Thoracic aorta (tissue), 2 donors: ENCODE measurements at places on chromosomes 6 and 20.
A peak's percentile ranks its signal among the peaks of the same experiment; 100 is the strongest.

GRCh38 chr6:30748851-30749540, 4.6 kb upstream of the IER3 start:
- H3K36me3 ChIP-seq, result no peaks in the 10 kb centered on the region
- no peak overlapping the region for H3K27ac ChIP-seq
- no peak overlapping the region for H3K4me3 ChIP-seq

DNA sequence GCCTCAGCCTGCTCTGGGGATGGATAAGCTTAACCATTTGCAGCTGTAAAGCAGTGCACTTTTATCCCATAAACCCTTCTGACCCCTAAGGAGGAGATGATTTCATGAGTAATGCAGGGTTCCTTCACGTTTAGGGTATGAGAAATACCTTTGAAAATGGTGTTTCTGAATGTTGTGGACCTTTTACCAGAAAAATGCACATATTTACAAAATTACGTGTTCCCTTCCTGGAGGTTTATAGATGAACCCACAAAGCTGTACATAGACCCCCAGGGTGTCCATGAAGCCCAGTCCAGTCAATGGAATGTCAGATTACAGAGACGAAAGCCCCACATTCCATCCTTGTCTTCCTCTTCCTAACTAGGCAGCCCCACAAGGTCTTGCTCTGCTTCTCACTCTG, 78.6 kb upstream of the INSM1 start:
- no peak overlapping the region for H3K27ac ChIP-seq
- no peak for DNase-seq
- H3K4me3 ChIP-seq, result no peak overlapping the region
- H3K4me1 ChIP-seq, result no peaks in the 10 kb centered on the region

DNA sequence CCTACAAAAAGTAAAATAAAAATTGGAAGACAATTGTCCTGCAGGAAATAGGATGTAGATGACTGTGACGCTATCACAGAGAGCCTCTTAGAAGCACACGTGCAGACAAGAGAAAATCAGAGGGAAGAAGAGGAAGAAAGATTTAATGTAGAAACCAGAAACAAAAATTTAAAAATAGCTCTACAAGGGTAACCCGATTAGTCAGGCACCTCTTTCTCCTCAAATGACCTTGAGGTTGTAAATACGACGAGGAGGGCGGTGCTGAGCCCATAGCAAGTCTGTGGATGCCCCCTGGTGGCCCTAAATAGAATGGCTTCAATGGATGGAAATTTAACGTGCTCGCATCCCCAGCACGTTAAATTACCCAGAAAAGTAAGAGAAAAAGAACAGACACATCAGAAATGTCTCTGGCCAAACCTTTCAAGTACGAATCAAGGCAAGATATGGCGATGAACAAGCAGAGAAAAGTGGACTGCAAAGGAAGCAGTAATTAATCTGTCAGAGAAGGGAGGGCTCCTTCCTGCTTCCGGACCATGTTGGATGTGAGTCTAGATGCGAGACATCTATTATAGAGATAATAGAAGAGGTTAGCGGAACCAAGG, 4.2 kb upstream of the PRPH2 start:
- H3K4me1 ChIP-seq, result peaks cover 5% of the 10 kb centered on the region
- no peaks in the 10 kb centered on the region for H3K36me3 ChIP-seq
- DNase-seq, result peak; percentile 68
- peak overlapping the region; percentile 75 for H3K4me3 ChIP-seq
- H3K27ac ChIP-seq, result peak overlapping the region; percentile 74

DNA sequence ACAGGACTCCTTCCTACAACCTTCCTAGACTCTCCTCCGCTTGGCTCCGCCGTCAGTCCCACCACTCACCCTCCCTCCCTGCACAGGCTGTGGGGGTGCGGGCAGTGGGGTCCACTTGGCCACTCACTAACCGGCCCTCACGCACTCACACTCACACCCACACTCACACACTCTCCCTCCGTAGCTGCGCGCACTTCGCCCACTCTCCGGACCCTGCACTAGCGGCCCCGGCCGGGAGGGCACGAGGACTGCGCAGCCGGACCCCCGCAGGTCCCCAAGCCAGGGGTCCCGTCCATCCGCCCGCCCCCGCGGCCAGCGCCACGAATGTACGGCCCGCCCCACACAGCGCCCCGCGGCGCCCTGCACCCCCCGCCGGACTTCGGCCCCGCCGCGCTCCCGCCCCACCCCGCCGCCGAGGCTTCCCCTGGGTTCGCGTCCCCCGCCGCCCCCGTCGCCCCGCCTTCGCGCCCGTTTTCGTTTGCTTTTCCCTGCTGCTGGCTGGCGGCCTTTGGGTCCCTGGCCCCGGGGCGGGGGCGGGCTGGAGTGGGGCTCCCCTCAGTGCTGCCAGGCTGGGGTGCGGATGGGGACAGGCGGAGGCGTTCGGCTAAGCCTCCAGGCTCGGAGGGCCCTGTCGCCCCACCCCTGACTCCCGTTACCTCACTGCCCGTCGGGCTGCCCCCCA, 23.0 kb upstream of the SLC22A7 start:
- H3K27me3 ChIP-seq, result no peaks in the 10 kb centered on the region
- DNase-seq, result no peak

GRCh38 chr6:4358414-4359107, 223.2 kb upstream of the ECI2 start:
- DNase-seq, result peak; percentile 96
- H3K4me1 ChIP-seq, result peaks cover 12% of the 10 kb centered on the region
- no peaks in the 10 kb centered on the region for H3K36me3 ChIP-seq
- H3K27me3 ChIP-seq, result no peaks in the 10 kb centered on the region
- H3K4me3 ChIP-seq, result peak overlapping the region; percentile 48

GRCh38 chr6:81751388-81752083, 945 bp downstream of the TENT5A start:
- H3K27me3 ChIP-seq, result no peaks in the 10 kb centered on the region
- H3K4me3 ChIP-seq, result peak overlapping the region; percentile 89
- DNase-seq, result no peak
- H3K36me3 ChIP-seq, result no peaks in the 10 kb centered on the region
- H3K4me1 ChIP-seq, result peaks cover 27% of the 10 kb centered on the region
- H3K27ac ChIP-seq, result peak overlapping the region; percentile 99

DNA sequence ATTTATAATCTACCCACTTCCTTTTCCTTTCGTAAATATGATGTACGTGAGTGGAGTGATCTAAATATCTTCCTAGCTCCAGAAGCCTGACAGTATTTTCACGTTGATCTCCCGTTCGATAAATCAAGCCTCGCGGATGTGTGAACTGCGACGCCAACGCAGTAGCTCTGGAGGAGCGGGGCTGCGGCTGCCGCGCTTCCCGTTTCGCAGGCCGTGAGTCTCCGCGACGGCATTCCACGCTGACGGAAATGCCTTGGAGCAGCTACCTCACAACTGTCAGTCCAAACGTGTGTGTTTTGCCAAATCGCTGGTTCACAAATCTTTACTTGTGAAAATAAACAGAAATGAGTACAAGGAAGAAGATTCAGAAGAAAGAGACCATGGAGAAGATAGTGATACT, 41.2 kb downstream of the BTBD3 start:
- DNase-seq, result no peak
- no peaks in the 10 kb centered on the region for H3K27me3 ChIP-seq
- H3K4me3 ChIP-seq, result peak overlapping the region; percentile 23

DNA sequence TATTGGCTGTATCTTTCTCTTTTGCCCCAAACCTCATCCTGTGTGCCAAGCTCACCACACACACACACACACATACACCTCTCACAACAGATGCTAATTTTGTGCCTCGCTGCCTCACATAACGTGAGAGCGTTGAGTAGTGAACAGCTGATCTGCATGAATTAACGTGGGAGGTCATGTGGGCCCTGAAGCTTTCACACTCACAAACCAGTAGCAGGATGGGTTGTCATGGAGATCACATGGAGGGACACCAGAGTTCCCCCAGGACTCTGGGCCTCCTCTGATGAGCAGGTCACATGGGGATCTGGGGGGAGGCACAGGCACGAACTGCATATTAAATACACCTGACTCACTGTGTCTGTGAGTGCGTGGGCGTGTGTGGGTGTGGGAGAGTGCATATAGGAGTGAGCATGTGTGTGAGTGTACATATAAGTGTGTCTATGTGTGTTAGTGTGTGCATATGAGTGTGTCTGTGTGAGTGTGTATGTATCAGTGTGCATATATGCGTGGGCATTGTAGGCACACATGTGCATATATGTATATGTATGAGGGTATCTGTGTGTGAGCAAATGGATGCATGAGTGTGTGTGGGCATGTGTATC, 62.7 kb upstream of the SULF2 start:
- no peak overlapping the region for H3K27ac ChIP-seq
- no peaks in the 10 kb centered on the region for H3K27me3 ChIP-seq
- no peak overlapping the region for H3K4me3 ChIP-seq
- no peaks in the 10 kb centered on the region for H3K4me1 ChIP-seq
- no peaks in the 10 kb centered on the region for H3K36me3 ChIP-seq

GRCh38 chr6:156146891-156147290, 630.3 kb upstream of the ARID1B start:
- H3K4me1 ChIP-seq, result no peaks in the 10 kb centered on the region
- H3K27ac ChIP-seq, result no peak overlapping the region
- no peak overlapping the region for H3K4me3 ChIP-seq

GRCh38 chr20:10591946-10592521, 81.8 kb downstream of the JAG1 start:
- peak overlapping the region; percentile 86 for H3K27ac ChIP-seq
- H3K4me3 ChIP-seq, result no peak overlapping the region
- H3K36me3 ChIP-seq, result no peaks in the 10 kb centered on the region
- DNase-seq, result no peak
- H3K4me1 ChIP-seq, result peaks cover 41% of the 10 kb centered on the region
- H3K27me3 ChIP-seq, result no peaks in the 10 kb centered on the region

DNA sequence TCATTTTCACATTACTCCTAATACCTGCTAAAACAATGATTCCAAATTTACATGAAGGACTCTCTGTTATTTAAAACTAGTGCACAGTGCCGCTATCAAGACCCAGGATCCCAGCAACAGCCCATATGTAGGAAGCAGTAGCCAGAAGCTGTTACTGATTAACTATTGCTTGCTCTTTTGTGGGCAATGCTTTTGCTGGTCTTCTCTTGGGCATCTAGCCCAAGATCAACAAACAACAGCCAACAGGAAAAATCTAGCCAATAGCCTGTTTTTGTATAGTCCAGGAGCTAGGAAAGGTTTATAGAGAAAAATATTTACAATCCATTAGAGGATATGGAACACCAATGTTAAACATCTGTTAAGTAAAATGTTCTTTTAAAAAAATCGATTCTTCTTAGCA, 22.1 kb upstream of the TENT5A start:
- no peaks in the 10 kb centered on the region for H3K4me1 ChIP-seq
- H3K27me3 ChIP-seq, result no peaks in the 10 kb centered on the region
- no peaks in the 10 kb centered on the region for H3K36me3 ChIP-seq
- H3K27ac ChIP-seq, result no peak overlapping the region
- no peak overlapping the region for H3K4me3 ChIP-seq
